ENCODE measurements at places on chromosomes 13 and 19.

DNA sequence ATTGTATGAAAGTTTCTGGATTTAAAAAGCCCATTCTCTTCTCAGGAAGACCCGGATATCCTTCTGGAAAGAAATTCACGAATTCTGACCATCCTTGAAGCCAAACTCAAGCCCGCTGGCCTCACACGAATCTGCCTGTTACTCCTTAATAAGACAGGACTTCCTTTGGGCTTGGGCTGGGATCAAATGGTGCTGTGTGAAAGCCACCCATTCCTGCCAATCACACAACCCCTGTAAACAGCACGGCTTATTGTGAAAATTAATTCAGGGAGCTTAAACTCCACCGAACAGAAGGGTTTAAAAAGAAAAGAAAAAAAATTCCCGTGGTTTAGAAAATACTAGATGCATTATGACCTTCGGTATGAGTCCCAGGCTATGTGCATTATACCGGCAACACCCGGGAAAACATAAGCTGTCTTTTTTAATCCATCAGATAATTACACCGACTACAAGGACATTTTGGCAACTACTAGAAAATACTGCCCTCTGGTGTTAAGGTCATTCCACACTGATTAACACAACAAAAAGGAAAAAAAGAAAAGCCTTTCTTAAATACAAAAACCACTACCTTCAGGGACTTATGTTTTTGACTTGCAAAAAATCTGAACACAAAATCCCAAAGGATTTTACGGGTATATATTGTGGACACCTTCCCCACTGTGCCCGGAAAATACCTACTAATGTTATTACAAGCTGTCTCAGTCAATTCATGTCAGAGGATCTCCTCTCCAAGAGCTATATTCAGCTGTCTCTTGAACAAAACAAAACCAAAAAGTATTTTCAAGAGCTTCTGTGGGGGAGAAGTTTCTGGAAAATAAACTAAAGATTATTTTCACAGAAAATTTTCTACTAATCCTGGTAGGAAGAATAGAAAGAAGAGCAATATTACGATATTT, 76.0 kb upstream of the LSM14A start:
- DNase-seq: no peak

DNA sequence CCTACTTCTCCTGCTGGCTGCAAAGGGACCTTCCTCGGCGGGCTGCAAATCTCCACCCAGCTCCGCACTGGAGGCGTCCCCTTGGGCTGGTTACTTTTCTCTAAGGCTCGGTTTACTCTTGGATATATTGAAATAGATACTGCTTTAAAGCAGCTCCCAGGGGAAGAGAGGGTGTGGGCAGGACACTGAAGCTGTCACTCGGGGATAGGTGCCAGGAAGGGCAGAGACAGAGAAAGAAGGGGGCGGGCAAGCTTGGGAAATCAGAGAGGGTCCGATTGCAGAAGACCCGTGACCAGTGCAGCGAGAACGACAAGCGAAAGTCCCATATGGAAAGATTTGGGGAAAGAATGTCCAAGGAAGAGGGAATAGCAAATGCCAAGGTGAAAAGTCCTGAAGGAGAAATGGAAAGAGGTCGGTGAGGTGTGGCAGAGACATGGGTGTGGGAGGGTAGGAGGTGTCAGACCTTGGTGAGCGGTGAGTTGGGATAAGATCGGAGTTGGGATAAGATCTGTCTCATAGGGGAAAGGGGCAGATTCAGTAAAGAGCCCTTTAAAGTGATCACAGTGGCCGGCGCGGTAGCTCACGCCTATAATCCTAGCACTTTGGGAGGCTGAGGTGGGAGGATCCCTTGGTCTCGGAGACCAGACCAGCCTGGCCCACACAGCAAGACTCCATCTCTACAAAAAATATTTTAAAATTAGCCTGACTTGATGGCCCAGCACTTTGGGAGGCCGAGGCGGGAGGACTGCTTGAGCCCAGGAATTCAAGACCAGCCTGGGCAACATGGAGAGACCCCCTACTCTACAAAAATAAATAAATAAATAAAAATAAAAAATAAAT, 618 bp downstream of the THSD8 start:
- DNase-seq: no peak

GRCh38 chr13:113548778-113549621, 35.6 kb upstream of the TFDP1 start:
- DNase-seq: no peak

DNA sequence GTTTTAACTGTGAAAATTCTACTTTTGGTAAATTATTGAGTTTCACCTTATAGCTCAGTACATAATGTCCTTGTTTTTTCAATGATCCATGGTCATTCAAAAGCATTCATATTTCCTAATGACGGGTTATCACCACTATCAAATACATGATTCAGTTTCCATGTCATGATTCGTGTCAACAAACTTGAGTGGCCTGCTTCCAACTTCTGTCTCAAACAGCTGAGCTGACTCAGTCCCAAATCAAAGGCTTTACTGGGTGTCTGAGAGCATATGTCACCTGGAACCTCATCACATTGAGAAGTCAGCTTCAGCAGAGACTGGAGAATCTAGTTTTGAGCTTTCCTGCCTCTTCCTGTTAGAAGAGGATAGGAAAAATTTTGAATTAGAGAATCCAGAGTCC, 40.3 kb upstream of the SGCG start:
- DNase-seq: peak; percentile 3

- no peak for DNase-seq
Observed at GRCh38 chr19:21699197-21699596, 68.2 kb downstream of the ZNF100 start.

DNA sequence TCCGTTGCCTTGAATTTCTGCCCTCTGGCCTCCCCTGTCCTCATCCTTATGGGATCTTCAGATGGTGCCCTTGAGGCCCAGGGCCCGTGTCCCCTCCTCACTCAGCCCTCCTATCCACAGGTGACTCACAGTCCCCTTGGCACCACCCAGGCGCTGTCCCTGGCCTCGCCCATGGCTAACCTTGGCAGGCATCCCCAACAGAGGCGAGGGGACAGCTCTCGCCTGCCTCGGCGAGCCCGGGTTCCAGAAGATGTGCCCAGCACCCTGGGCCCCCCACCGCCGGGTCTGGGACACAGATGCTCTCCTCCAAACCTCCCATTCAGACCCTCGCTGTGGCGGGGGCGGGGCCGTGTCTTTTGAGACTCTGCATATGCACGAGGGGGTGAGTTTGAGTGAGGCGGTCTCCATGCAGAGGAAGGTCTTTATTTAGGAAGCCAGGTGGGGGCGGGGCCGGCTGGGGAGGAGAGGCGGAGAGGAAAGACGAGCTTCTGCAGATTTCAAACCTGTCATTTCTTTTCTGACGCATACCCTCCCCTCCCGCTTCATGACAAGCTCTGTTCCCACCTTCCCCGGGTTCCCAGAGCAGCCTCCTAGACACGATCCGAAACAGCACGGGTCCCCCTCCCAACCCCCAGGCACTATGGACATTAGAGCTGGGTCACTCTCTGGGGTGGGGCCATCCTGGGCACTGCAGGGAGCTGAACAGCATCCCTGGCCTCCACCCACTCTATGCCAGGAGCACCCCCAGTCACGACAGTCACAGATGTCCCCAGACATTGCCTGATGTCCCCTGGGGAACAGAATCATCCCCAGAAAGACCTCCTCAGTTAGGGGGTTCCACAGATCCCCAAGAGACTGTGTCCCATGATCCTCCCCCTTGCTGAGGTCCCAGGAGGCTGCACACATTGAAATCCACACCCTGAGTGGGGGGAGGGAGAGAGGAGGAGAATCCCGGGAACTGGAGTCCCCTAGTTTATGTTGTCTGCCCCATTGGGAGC, 48.5 kb downstream of the GNG7 start:
- no peak for DNase-seq

GRCh38 chr13:32446773-32447465, 19.0 kb upstream of the N4BP2L1 start:
- DNase-seq: no peak

GRCh38 chr13:68834375-68834774, 1273.3 kb upstream of the ATXN8OS start:
- DNase-seq: no peak

- no peak for DNase-seq
Observed at GRCh38 chr19:5307655-5308054, 33.0 kb downstream of the PTPRS start.

DNA sequence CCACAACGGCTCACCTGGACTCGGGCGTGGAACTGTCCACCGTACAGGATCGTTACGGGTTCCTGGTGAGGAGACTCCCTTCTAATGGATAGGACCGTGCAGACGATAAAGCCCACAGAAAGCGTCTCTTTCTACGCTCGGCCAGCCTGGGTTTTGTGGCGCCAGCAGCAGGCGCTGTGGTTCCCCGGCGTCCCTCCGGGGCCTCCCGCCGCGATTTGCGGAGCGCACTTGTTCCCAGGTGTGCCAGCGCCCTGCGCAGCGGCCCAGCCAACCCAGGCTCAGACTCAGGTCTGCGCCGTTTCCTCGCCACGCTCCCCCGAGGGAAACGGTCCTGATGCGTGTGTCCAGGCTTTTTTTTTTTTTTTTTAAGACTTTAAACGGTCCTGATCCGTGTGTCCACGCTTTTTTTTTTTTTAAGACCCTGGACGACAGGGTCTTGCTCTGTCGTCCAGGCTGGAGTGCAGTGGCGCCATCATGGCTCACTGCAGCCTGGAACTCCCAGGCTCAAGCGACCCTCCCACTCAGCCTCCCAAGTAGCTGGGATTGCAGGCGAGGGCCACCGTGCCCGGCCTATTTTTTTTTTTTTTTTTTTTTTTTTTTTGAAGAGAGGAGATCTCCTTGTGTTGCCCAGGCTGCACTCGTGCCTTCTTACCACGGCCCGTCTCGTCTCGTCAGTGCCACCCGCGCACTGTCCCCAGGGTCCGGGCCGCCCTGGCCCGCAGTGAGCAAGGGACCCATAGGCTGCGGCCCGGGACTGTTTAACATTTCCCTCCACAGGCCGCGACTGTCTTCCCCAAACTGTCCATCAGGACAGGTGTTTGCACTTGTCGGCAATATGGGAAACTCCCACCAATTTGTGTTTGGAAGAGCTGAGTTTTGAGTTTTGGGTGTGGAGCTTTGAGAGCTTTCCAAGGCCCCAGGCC, 23.8 kb downstream of the GJA3 start:
- no peak for DNase-seq

DNA sequence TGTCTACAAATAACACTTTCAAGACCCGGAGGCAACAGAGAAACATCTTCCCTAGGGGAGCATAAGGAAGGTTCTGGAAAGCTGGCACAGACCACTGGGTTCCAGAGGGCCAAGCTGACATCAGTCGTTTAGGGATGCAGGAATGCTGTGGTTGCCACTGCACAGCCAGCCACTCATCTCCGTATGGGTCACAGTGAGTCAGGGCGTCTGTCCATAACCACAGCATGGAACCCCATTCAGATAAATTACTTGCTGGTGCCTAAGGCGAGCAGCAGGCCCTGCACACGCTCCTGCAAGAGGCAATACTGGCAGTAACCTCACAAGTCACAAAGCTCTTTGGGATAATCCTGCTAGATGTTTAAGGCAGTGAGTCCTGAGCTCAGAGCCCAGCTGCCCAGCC, 140.9 kb upstream of the UBL3 start:
- peak; percentile 62 for DNase-seq

DNA sequence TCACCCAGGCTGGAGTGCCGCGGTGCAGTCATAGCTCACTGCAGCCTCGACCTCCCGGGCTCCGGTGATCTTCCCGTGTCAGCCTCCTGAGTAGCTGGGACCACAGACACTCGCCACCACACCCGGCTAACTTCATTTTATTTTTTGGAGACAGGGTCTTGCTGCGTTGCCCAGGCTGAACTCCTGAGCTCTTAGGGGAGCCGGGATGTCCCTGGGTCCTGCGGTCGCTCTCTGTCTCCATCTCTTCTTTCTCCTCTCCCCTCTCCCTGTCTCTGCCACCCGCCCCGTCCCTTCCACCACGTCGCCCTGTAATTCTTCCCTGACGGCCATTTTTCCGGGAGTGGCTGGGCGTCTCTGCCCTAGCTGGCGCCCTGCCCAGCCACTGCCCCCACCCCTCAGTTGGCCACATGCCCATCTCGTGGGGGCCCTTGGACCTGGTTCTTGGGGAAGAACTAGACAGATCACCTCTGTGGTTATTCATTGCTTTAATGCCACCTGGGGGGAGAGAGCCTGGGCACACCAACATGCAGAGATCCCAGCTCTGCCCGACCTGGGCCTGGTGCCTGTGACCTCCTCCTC, 18.9 kb downstream of the ARID3A start:
- DNase-seq: no peak

GRCh38 chr19:28933039-28933438, 279.9 kb downstream of the UQCRFS1 start:
- no peak for DNase-seq

DNA sequence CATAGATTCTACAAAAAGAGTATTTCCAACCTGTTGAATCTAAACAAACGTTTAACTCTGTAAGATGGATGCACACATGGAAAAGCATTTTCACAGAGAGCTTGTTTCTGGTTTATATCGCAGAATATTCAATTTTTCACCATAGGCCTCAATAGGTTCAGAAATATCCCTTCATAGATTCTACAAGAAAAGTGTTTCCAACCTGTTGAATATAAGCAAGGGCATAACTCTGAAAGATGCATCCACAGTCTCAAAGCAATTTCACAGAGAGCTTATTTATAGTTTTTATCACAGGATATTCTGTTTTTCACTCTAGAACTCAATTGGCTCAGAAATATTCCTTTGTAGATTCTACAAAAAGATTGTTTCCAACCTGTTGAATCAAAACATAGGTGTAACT, 1483.6 kb downstream of the UQCRFS1 start:
- DNase-seq: no peak

DNA sequence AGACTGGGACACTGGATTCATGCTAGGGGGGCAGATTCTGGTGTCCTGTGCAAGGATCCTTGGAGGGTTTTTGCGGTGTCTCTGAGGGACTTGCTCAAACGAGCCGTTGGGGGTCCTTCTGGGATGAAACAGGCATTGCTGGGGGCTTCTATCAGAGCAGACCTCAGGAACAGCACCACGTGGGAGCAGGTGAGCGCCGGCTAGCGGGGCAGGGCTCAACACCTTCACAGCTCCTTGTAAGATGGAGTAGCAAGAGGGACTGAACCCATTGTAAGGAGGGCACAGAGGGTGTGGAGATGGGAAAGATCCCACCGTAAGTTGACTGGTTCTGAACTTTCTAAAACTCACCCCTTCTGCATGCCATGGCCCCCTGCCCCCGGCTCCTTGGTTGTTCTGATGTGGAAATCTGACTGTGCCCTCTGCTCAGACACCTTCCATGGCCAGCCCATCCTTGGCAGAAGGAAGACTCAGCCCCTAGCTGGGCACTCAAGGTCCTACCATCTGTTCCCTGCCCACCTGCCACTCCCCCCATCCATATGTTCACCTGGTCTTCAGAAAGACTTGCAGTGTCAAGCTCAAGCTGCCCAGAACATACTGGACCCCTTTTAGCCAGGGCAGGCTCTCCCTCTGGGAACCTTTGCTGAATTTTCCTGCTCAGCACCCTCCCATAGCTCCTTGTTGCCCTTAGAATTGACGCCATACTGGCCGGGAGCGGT, 1.2 kb downstream of the SLC27A1 start:
- DNase-seq: no peak
